Activated CD8-positive, alpha-beta memory T cell treated with anti-CD3 and anti-CD28 coated beads, Interleukin-2, amount 10 ng/mL, durations not matched to agents 7 days and 5 days (primary cell): ENCODE measurements at places on chromosomes 16 and 17. TPM values are rescaled to one million over a fixed set of nuclear protein-coding genes. Genes with fewer than 3 reads are reported as not detected.

DNA sequence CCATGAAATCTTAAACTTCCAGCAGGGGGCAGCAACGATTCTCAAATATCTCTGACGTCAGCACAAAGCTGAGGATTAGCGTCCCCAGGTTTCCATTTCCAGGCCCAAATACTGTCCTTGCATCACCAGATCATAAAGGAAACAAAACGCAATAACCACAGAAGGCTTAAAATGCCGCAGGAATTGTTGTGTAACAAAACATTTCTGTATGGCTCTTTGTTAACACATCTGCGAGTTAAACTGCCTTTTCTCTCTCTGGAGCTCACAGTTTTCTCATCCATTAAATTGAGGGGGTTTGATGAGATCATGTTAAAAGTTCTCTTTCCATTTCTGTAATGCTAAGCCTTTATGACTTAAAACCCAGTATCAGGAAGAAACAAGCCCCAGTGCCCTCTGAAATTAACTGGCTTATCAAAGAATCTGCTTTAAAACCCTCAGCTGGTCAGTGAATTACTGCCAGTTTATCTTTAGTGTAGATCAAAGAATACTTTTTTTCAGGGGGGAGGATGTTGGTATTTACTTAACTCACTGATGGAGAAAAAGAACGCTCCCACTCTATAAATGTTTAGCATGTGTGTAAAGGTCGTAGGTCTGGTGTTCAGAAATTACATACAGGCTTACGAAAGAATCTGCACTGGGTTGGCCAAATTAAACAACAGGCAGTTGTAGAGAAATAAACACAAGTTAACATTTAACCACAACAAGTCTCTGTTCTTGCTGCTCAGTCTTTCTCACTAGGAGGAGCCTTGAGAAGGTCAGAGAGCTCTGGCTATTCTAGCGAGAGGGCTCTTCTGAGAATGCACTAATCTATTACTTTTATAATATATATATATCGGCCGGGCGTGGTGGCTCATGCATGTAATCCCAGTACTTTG lies 10.6 kb upstream of the TERF2 start:
- DNase-seq = peak; percentile 81

Gene FSCN2
- 0.56 TPM for total RNA-seq

- DNase-seq = no peak
These were observed 3.2 kb upstream of the UBALD1 start for GRCh38 chr16:4617880-4618279.

DNA sequence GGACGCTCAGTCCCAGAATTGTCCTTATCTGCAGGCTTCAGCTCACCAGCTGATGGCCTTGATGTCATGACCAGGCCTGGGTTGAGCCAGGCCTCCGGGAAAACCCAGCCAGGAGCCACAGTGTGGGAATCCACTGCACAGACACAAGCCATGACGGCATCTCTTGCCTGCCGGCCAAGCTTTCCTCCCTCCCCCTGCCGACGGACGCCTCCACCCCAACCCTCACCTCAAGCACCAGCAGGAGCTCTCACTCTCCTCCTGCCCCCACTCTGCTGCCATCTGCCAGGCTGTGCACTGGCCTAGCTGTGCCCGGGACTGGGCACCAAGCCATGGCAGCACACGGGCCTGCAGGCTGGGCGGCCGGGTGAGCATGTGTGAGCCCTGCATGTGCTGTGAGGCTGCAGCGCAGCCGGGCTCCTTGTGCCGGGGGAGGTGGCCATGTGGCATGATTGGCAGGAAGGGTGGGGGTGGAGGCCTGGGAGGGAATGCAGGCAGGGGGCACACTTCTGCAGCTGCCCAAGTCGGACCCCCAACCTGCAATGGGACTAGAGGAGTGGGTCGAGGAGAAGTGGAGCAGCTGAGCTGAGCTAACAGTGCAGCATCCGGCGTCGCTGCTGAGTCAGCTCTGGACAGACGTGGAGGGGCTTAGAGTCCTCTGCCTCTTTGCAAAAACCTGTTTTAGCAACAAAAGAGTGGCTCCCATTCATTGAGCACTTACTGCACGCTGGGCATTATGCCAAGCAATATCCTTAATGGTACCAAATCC lies 268.5 kb downstream of the CBLN1 start:
- DNase-seq = no peak

Gene KRT15
- not detected for total RNA-seq

- DNase-seq = no peak
These were observed 78.4 kb upstream of the CDH11 start for GRCh38 chr16:65200156-65200773.

DNA sequence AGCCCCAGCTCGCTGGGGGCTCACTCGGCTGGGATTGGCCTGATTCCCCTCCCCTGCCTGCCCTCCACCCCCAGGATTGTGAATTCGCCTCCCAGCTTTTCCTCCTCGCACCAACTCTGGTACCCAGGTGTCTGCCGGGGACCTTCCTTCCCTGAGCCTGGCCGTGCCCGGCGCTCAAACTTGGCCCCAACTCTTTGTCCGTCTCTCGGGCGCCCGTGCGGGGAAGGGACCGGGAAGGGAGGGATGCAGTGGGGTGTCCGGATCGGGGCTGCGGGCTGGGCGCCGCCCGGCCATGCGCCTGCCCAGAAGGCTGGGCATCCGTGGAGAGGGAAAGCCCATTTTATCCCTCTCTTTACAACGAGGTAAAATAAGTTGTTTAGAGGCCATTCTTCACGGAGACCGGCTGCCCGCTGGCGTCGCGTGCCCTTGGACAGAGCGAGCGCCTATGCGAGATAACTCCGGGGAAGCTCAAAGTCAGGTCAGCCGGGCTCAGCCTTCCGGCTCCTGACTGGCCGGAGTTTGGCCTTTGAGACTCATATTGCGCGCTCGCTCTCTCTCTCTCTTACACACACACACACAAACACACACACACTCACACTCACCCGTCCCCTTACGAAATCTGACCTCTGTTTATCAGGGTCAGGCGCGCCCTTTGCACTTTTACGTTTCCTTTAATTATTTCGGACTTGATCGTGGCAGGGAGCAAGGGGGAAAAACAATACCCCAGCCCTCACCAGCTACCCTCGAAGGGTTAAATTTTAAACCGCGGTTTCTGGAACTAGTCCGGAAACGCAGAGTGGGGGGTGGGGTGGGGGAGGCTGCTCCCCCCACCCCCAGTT lies 774 bp upstream of the MAF start:
- peak; percentile 55 for DNase-seq

Gene ZNF263
- total RNA-seq = 25.6 TPM

Gene SLC38A8
- total RNA-seq = not detected

DNA sequence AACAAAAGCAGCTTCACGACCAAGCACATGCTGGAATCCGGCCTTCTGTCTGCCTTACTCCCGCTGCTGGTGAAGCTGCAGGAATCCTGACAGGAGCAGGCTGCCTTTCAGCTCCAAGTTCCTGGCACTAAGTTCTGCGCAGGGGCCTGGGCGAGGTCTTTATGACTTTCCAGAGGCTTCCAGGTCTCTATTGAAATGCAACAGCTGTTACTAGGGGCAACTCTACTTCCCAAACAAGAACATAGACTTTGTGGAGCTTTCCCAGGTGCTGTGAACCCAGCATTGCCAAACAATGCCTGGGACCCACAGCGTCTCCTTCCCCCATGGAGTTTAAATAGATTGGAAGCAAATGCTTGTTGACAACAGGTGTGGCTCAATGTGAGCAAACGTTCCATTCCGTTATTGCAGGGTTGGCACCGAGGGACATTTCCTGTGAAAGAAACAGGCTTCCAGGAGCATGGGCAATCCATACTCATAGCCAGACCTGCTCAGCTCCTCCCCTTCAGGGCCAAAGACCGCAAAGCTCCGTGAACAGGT lies 156.0 kb downstream of the CDH13 start:
- DNase-seq = no peak

DNA sequence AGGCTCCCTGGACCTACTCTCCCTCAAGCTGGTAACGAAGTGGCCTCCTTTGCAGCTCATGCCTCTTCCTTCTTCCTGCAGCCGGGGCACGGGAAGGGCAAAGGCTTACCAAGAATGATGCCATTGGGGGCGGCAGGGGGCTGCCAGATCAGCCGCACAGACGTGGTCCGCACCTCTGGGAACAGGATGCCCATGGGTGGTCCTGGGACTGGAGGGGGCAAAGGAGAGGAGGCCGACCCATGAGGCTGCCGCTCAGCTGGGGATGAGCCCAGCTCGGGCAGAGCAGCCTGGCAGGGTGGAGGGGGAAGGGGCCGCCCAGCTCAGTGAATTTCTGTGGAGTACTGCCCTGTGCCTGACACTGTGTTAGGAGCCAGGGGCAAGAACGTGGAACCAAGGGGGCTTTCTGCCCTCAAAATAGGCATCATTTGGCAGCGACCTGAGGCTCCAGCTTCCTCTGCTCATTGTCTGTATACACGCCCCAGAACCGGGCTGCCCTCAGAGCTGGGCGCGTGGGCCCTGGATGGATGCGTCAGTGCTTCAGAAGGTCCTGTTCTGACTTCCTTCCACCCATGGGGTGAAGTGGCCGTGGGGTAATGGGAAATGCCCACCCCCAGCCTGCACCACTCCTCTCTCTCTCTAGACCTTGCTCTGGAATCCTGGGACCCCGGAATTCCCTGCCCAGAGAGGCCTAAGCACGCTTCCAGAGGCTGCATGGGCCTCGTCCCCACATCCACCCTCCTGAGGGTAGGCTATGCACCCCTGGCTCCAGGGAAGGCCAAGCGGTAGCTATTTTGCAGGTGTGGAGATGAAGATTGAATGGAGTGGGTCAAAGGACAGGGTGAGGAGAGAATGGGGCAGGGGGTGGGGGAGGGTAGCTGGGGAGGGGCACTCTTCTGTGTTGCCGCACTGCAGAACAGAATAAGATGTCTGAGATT lies 79.8 kb upstream of the CDC42EP4 start:
- no peak for DNase-seq
